Neural progenitor cell (in vitro differentiated cells): ENCODE measurements at places on chromosomes 5 and 9.

- no peak for DNase-seq
Observed at GRCh38 chr5:134509308-134510040, 16.0 kb upstream of the JADE2 start.

GRCh38 chr5:158856794-158857193 is 242.9 kb downstream of the EBF1 start:
- DNase-seq, result no peak

DNA sequence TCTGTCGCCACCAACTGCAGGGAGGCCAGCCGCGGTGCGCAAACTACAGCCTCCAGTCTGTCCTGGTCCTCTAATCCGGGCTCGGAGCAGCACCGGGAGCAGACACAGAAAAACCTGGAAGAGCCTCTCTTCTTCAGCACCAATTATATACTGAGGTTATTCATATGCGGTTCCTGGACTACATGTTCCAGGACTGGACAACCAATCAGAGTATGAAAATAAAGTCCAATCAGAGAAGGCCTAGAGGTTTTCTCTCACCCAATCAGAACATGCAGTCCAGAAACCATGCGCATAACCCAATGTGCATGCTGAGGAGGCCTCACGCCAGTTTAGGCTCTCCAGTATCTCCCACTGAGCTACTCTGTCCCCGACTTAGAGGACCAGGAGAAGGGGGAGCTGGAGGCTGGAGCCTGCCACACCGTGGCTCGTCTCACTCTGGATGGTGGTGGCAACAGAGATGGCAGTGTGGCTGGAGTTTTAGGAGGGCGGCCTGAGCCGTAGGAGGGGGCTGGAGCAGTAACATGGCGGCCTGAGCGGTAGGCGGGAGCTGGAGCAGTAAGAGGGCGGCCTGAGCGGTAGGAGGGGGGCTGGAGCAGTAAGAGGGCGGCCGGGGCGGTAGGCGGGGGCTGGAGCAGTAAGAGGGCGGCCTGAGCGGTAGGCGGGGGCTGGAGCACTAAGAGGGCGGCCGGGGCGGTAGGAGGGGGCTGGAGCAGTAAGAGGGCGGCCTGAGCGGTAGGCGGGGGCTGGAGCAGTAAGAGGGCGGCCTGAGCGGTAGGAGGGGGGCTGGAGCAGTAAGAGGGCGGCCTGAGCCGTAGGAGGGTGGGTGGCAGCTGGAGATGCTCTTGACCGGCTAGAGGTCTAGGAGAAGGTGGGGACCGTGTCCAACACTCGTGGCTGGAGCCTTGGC is 20.4 kb upstream of the TRIM52 start:
- DNase-seq, result peak; percentile 96

- no peak for DNase-seq
Observed at GRCh38 chr5:5293029-5293428, 129.4 kb upstream of the ICE1 start.

- peak; percentile 24 for DNase-seq
Observed at GRCh38 chr9:132425675-132426062, 15.7 kb downstream of the CFAP77 start.

DNA sequence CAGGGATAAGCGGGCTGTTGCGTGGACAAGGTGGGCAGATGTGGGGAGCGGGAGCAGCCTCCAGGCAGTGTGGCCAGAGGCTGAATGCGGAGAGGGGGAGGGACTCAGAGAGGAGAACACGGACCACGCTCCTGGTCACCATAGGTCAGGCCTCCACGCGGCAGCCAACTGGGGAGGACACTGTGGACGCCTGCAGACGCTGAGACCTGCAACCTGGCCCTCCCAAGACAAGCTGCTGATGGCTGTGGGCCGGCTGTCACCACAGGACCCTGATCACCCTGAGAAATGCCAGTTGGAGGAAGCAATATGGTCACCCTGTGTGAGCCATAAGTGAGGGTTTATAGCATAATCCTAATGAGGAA is 16.8 kb downstream of the LPCAT1 start:
- no peak for DNase-seq

DNA sequence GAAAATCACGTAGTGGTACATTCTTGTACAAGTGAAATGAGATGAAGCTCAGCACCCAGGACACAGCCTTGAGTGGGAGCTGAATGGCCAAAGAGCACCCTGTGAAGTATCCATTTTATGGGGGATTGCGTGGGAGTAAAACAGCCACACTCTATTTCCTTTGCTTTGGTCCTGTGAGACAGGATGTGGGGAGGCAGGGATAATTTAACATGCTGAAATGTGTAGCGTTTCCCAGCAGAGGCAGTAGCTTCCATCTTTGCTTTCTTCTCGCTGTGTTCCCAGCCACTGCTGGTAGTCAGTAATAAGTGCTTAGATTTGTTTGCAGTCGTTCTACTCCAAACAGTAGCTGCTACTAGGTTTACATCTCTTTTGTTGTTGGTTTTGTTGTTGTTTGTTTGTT is 4.4 kb downstream of the IL31RA start:
- DNase-seq, result no peak

GRCh38 chr9:119003882-119004617 is 365.2 kb downstream of the BRINP1 start:
- no peak for DNase-seq

DNA sequence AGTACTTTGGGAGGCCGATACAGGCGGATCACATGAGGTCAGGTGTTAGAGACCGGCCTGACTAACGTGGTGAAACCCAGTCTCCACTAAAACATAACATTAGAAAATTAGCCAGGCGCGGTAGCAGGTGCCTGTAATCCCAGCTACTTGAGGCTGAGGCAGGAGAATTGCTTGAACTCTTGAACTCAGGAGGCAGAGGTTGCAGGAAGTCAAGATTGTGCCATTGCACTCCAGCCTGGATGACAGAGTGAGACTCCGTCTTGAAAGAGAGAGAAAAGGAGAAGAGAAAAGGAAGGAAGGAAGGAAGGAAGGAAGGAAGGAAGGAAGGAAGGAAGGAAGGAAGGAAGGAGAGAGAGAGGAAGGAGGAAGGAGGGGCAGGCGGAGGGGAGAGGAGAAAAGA is 45.1 kb downstream of the MYO10 start:
- no peak for DNase-seq
